ENCODE measurements at places on chromosomes 3 and 15.

GRCh38 chr3:52056521-52056967, at the start of gene DUSP7:
TSS of gene DUSP7 (minus strand) at chr3:52056571. CDS start at chr3:52056366, 205 bp downstream.
- DNase-seq = peak; percentile 80

- no peak for DNase-seq
These were observed 121.5 kb upstream of the TSC22D2 start for GRCh38 chr3:150286390-150287147.

- DNase-seq = no peak
These were observed 3.4 kb upstream of the OGG1 start for GRCh38 chr3:9746330-9746729.

DNA sequence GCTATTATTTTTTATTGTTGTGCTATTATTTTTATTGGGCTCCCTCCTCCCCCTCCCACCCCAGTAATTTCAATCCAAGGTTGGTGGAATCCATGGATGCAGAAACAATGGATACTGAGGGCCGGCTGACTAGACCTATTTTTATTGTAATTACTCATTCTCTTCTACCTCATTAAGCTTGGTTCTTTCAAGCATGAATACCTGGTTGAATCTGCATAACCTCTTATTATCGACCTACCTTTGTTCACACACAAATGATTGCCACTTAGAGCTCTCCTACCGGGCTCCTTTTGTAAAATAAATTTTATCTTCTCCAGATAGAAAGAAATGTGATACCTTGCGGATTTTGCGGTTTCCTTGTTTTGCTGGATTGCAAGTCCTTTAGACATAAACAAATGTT, 31.6 kb downstream of the BTD start:
- DNase-seq = no peak

DNA sequence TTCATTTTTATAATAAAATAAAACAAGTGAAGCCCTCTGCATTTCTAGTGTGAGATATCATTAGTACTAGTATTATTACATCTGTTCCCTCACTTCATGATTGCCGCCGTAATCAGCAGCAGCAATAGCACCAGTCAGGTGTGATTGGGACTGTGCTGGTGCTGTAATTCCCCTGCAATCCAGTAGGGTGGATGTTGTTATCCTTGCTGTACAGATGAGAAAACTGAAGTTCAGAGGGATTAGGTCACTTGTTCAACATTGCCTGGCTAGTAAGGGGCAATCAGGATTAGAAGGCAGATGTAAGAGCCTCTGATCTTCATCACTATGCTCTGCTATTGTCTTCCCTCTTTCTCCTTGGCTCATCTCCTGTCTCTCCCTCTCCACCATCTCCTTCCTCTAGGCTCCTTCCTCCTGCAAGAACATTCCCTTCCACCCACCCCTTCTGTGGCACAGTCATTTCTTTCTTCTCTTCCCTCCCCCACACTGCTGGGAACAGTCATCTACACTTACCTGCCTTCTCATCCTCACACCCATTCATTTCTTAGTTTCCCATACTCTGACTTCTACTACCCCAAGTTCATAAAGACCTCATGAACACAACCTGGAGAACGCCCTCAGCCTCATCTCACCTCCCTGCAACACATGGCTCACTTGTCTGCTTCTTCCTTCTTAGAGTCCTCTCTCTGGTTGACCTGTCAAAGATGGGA, 29.7 kb downstream of the CRYGS start:
- peak; percentile 47 for DNase-seq

- no peak for DNase-seq
These were observed 11.5 kb downstream of the SLC51A start for GRCh38 chr3:196227629-196228493.

GRCh38 chr3:141279077-141279967, 47.7 kb downstream of the PXYLP1 start:
- DNase-seq = no peak

- no peak for DNase-seq
These were observed 41.6 kb downstream of the POLG start for GRCh38 chr15:89293012-89293411.

GRCh38 chr3:56878074-56878473, 76.3 kb upstream of the ARHGEF3 start:
- peak; percentile 52 for DNase-seq

DNA sequence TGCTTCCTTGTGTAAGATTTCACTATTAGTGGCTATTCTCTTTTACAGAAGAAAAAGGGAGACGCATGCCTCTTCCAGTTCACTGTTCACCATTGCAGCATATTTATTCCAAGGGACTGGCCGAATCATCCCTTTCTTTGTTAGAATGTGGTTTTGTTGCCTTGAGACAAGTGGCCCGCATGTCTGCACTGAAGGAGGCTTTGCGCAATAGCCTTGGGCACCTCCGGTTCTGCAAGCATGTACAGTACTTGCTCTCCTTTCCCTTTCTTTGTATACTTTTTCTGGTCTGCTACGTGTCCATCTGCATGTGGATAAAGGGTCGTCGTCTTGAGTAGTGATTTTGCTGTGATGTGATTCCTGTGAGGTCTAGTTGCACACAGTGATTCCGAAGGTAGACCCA, 43.0 kb downstream of the FLNB start:
- DNase-seq = no peak

DNA sequence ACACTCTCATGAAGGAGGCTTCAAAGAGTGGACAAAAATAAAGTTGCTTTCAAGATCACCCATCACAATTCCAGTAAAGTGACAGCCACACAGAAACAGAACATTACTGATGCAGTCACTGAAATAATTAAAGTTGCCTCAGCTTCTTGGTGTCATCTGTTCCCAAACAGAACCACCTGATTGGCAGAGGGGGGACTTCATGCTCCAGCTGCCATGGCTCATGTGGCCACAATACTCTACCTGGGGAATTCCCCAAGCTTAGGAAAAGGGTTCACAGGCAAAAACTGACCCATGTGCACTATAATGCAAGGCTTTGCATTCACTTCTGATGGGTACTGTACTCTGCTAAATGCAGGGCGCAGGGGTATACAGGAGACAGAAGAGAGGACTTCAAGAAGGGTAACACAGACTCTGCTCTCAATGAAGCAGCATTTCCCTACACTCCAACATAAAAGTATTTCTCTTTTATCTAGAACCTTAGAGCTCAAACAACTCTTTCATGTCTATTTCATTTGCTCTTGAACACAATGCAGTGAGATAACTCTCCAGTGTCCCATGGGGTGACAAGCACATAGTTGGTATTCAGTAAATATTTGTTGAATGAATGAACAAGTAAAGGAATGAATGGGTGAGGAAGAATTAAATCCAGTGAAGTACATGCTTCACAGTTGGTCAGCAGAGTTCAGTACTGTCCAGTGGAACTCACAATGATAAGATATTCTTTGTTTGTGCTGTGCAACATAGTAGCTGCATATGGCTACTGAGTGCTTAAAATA, 8.6 kb upstream of the CTNNB1 start:
- no peak for DNase-seq

DNA sequence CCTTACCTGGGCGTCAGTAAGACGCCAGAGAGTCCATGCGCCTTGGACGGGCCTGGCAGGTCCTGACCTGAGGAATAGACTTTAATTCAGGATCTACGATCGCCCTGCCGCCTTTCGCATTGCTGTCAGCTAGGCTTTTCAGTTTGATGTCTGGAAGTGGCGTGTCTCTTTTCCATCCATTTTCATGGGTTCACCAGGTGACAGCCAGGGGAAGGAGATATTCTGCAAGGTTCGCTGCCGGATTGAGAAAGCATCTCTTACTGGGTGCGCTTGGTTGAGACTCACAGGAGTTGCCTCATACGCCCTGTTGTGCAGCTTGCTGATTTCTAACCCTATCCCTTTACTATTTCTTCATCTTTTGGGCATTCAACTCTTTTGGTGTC, 7.4 kb downstream of the EPHA3 start:
- DNase-seq = no peak

GRCh38 chr3:90041995-90042394, 934.6 kb downstream of the EPHA3 start:
- no peak for DNase-seq

DNA sequence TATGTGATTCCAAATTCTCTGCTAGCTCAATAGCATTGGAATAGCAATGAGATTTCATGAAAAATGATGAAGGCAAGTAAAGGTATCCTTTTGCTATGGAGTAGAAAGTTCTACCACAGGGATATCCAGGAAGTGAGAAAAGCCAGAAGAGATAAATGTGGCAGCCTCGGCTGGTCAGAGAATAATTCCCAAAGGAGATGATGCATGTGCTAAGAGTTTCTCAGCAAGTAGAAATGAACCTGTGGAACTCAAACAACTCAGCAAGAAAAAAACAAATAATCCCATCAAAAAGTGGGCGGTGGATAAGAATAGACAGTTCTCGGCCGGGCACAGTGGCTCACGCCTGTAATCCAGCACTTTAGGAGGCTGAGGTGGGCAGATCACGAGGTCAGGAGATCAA, 38.2 kb downstream of the ALS2CL start:
- no peak for DNase-seq

DNA sequence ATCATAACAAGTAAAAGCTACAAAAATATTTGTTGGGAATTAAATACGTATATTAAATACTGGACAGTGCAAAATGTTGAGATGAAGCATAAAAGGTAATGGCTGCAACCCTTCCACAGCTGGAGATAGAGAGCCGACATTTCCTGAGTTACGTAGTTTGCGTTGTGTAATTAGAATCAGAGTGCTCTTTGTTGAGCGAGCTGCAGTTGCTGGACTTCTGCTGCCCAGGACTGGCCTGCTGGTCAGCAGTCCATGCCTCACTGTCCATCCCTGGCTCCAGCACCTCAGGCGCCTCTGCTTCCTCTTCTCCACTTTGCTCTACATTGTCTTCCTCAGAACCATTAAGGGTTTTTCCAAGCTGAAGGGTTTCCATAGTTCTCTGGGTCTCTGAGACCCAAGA, 28.4 kb upstream of the SHC4 start:
- DNase-seq = no peak

GRCh38 chr3:179970746-179971145, 66.0 kb downstream of the PEX5L start:
- DNase-seq = no peak

DNA sequence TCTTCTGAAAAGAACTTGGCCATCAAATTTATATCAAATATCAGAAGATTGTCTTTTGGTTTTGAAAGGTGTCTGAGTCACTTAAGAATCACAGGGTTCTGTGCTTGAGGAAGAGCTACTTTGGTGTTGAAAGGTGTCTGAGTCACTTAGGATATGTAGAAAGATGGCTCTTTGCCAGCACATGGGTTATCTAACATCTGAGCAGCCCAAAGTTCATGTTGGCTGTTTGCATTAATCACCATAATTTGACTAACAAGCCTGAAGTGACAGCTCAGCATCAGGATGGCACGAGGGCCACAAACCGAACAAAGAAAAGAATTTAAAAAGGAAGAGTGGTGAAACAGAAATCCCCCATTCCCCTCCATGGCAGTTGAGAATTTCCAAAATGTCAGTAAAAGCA, 190.5 kb upstream of the CMC1 start:
- DNase-seq = peak; percentile 50

GRCh38 chr3:45440562-45440961, 52.2 kb downstream of the LARS2 start:
- no peak for DNase-seq

- peak; percentile 50 for DNase-seq
These were observed 462 bp downstream of the EDEM1 start for GRCh38 chr3:5187920-5188418.

- DNase-seq = no peak
These were observed 16.0 kb upstream of the LRRK1 start for GRCh38 chr15:100903168-100903554.

DNA sequence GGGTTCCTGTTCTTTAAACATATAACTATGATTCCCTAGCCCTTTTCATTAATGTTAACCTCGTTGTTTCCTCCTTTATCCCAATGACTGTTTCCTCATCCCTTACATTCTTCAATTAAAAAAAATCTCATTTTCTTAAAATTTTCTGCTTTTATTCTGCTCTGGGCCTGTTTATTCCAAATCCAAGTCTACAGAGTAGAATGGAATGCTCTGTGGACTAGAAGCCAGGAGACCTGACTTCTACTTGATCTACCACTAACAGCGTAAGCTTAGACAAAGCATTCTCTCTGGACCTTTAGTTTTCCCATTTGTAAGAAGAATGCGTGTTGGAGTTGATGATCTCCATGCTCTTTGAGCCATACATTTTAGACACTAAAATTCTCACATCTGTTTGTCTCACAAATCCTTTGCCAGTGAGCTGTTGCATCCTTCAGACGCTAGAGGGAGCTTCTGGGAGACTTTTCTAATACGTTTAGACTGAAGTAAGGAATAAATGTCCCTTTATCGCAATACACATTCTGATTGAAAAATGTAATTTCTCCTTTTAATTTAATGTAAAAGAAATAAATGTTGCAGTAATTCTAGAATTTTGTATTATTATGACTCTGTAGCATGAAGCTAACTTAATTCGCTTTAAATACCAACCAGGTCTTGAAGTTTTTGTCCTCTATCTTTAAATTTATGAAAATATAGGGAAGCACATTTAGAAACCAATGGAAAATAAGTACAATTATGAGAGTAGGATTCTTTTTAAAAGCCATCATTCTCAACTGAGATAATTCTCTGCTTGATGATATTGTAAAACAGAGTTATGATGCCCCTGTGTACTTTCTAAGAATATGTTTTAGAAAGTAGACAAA, 21.7 kb upstream of the GMNC start:
- DNase-seq = no peak

DNA sequence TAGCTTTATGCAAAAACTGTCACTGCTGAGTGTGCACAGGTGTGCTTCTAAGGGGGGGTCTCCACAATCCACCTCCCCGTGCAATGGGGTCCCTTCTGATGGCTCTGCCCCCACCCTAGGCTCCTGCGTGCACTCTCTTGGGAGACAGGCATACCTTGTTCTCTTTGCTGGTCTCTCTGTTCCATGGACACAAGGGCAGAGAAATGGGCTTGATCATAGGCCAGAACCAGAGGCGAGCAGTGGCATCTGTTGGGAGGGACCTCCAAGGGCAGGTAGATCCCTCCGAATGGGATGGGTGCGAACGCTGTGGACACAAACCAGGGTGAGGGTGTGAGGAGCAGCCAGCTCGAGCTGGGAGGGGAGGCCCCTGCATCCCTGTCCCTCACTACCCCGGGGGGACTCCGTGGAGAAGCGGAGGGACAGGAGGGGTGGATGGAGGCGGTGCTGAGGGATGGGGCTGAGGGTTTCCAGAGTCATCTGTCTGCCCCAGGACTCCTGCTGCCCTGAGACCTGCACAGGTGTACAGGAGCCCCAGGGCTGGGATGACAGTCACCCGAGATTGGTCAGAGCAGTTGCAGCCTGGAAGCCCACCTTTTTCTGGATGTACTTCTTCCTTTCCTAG, 175.0 kb downstream of the KLF13 start:
- no peak for DNase-seq

DNA sequence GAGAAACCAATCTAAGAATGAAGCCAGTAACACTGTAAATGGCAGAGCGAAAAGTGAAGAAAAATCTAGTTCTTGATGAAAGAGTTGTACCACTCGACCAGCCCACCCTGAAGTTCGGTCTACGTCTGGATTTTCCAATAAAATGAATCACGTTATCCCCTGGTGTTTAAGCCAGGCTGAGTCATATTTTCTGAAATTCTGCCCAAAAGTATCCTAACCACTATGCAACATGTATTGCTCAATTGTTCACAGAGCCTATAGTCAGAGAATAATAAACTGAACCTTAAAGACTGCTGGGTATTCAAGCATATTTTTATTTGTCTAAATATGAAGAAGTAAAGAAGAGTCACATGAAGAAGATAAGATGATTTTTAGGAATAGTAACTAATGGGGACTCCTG, 245.7 kb downstream of the FGF12 start:
- no peak for DNase-seq

All from activated naive CD4-positive, alpha-beta T cell treated with anti-CD3 and anti-CD28 coated beads, Interleukin-2, amount 50 U/mL, for 72 hours (primary cell).